ENCODE measurements at places on chromosomes 6 and 20.

DNA sequence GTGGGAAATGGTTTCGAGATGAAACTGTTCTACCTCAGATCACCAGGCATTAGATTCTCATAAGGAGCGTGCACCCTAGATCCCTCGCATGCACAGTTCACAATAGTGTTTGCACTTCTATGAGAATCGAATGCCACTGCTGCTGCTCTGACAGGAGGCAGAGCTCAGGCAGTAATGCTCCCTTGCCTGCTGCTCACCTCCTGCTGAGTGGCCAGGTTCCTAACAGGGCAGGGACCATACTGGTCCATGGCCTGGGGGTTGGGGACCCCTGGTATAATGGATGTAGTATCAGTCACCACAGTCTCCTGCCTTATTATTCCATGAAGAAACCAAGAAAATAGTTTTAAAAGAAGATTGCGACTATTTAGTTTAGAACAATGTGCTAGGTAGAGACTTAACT is 127.5 kb downstream of the BCKDHB start:
- no peak for DNase-seq

- no peak for DNase-seq
Measured at GRCh38 chr6:44307217-44307616, 5.9 kb downstream of the AARS2 start.

DNA sequence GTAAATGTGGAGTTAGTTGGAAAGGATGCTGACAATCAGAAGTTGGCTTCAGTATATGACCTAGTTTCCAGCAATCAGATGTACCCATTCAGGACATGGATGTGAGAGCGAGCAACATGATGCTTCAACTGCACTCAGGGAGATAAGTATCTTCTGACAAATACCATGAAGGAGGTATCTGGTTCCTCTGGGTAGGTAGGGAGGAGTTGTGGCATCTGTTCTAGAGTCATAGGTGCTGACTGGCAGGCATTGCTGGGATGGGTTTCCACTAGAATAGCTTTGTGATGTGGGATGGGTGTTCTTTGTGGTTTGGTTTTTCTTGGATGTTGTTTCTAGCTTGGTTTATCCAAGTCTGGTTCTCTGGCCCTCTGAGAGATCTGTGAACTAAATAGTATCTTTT is 3.9 kb upstream of the REV3L start:
- DNase-seq, result no peak

DNA sequence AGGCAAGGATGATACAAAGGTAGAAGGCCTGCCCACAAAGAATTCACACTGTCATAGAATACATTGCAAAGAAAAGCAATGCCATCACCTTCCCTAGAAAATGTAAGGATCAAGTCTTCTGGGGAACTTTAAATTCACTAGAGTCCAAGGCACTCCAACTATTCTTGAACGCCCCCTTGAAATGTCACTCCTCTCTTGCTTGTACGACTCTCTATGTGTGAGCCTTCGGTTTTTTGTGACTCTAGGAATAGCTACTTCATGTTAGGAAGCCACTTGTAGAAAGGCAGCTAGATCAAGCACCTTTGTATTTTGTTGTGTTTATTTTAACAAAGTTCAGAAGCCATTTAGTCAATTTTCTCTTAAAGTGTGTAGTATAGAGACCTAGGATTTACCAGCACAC is 159.2 kb upstream of the ARID1B start:
- no peak for DNase-seq

DNA sequence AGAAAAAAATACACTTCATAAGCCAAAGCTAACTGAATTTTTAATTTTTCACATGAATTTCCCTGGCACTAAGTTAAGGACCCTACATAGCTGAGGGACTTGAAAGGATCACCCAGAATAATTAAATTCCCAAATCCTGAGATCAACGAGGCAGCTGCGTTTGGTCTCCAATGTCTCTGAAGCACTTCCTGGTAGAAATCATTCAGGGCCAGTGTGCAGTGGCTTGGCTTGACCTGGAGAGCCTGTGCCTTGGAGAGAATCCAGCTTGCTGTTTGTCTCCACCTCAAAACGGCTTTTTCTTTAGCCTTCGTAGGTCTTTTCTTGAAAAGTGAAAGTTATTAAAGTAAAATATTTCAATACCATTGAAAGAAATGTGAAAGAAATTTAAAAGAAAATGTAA is 92.4 kb downstream of the SMOC2 start:
- DNase-seq, result no peak

DNA sequence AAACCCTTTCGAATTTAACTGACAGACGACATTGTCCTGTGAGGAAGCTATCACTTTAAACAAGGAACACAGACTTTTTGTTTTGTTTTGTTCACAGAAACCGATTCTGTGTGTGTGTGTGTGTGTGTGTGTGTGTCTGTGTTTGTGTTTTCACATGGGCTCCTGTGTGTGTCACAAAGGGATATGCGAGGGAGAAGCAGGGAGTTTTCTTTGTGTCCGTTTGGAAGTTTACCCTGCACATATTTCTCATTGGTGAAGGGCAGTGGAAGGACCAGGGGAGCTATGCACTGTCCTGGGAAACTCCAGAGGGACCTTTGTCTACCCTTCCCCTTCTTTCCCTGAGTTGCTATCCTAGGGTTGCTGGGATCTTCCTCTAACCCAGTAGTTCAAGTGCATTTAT is 17.7 kb downstream of the POM121L2 start:
- no peak for DNase-seq

DNA sequence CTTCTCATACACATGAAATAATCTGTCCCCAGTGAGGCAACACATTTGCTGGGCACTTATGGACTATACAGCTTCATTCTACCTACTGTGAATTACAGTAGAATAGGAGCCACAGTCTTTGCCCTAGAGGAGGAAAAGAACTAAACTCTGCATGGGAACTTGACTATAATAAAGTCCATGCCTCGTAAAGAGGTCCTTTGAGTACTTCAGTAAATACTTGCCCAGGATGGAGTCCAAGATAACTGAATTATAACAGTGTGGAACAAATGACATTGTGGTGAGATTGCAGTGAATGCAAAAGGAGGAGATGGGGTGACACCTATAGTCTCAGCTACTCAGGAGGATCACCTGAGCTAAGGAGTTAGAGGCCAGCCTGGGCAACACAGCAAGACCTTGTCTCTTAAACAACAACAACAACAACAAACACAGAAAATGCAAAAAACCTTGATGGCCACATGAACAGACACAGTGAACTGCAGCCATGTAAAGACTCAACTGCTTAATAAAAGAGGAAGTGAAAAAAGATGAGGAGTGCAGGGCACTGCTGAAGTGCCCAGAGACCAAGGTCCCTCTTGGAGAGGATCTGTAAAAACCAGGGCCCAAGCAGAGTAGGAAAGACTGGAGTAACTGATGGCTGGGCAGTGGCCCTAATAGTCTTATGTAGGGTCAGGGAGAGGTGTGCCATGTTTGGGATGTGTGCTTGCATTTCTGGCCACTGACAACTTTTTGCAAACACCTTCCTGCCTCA is 3.7 kb downstream of the MRPS18A start:
- DNase-seq, result no peak

DNA sequence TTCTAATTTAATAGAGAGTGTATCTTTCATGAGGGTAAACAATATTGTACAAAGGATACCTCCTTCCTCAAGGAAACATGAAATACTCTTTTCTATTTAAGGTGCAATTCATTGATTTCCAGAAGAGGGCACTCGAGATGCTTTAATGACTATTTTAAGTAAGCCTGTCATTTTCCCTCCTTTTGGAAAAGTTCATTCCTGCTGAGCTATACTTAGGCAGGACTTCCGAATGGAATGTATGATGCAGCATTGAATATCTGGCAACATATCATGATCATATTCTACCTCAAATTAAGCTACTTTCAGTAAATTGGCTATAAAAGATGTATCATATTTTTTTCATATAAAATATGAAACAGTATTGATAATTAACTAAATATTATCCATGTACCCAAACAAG is 5.0 kb downstream of the DST start:
- DNase-seq, result peak; percentile 81

DNA sequence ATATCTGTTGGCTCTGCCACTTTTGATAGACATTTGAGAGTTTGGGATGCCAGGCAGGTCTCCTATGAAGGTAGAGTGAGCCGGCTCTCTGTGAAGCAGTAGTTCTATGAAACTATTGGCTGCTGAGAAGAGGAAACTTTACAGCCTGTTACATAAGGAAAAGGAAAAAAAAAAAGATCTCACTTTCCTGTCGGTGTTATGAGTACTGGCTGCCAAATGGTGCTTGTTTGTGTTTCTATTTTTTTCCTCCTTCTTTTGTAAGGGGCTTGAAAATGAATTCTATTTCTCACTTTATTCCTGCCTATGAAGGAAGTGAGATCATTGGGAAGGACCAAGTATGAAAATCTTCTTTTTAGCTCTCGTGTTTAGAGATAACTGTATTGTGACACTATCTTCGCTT is 73.1 kb upstream of the CLDN20 start:
- DNase-seq, result no peak

DNA sequence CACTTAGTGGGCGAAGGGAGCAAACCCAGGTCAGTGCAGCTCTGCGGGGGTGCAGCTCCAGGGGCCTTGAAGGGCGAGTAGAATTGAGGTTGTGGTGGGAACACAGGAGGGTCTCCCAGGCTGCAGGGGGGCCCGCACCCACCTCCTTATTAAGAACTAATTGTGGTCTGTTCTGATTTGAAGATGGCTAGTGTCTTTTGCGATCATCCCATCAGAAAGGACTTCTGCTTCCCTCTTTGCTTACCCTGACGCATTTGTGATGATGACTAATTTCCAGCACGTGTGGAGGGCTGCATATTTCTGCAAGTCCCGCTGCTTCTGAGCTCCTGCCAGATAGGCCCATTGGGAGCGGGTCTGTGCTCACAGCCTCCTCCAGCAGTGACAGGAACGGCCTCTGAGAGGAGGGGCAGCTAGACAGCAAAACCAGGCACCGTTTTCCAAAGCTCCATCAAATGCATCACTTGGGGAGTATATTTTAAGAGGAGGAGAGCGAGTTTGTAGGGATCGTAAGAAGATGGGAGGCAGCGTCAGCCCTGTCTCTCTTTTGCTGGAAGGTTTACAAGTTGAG is 268.9 kb downstream of the CDH4 start:
- DNase-seq, result peak; percentile 70

GRCh38 chr6:57135885-57136284 is 36.2 kb upstream of the BAG2 start:
- peak; percentile 14 for DNase-seq
